ENCODE measurements at places on chromosomes 2 and 18. TPM values are rescaled to one million over a fixed set of nuclear protein-coding genes. Genes with fewer than 3 reads are reported as not detected.

DNA sequence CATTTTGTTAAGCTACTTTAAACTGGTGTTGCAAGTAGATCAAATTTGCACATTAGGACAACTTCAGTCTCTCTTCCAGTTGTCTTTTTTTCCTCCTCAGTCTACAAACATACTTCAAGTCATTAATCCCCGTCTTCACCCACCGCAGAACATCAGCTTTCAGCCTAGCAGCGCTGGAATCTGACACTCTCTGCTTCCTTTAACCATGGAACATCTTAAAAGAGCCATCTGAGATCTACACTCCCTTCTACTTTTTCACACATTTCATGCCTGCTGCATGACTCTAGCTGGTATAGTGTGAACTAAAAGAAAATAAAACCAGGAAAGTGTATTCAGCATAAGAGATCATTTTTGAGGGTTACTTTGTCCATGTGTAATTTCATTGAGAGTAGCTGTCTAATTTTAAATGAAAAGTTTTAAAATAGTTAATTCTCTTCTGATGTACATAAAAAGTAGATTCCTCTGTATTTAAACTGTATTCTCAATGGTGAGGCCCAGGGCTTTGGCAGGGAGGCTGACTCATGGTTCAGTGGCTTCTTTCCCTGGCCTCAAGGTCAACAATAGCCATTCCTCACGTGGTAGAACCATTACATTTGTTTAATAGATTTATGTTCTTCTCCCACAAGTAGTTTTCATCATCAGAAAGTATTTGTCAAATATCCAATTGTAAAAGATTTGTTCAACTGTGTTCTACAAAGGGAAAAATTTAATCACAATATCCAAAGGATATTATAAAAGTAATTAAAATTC is 16.5 kb downstream of the SGPP2 start:
- H3K27ac ChIP-seq, result no peak overlapping the region
- peaks cover 2% of the 10 kb centered on the region for H3K4me1 ChIP-seq
- H3K27me3 ChIP-seq, result no peaks in the 10 kb centered on the region
- DNase-seq, result no peak
- no peaks in the 10 kb centered on the region for H3K36me3 ChIP-seq

DNA sequence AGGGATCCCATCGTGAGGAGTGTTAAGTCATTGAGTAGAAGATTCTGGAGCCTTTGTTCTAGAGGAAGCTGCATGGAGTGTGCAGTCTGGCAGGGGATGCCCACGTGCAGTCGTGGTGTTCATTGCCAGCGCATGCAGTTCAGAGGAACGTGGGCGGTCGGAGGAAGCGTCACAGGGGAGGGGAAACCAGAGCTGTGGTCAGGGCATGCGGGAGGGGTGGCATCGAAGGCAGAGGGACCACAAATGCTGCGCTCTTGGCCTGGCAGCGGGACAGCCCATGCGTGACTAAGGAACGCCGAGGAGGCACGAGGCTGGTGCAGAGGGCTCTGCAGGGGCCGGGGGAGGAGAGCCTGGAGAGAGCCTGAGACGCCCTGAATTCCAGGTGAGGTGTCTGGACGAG is 141.1 kb downstream of the KLHL29 start:
- H3K27me3 ChIP-seq, result no peaks in the 10 kb centered on the region
- H3K27ac ChIP-seq, result no peak overlapping the region
- DNase-seq, result no peak
- H3K4me1 ChIP-seq, result peaks cover 17% of the 10 kb centered on the region

- H3K36me3 ChIP-seq, result no peaks in the 10 kb centered on the region
- no peaks in the 10 kb centered on the region for H3K4me1 ChIP-seq
- H3K27me3 ChIP-seq, result no peaks in the 10 kb centered on the region
- H3K27ac ChIP-seq, result no peak overlapping the region
- DNase-seq, result no peak
These were observed 94.6 kb downstream of the PHLPP1 start for GRCh38 chr18:62809900-62810299.

DNA sequence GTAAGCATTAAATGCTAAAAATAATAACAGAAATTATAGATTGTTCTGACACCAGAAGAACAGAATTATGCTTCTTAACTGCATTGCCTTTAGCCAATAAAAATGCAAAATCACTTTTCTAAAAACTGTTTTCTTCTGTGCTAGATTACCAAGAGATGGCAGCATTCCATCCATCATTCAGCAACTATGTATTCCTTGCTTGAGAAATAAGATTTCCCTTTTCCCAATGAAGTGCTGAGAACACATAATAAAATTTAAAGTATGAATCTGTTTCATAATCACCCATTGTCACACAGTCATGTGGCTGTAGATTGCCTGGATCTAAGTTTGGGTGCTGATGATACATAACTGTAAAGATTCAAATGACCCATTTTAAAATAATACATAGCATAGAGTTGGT is 504.2 kb downstream of the TDRD15 start:
- no peak overlapping the region for H3K4me3 ChIP-seq
- peaks cover 1% of the 10 kb centered on the region for H3K4me1 ChIP-seq
- no peaks in the 10 kb centered on the region for H3K36me3 ChIP-seq

DNA sequence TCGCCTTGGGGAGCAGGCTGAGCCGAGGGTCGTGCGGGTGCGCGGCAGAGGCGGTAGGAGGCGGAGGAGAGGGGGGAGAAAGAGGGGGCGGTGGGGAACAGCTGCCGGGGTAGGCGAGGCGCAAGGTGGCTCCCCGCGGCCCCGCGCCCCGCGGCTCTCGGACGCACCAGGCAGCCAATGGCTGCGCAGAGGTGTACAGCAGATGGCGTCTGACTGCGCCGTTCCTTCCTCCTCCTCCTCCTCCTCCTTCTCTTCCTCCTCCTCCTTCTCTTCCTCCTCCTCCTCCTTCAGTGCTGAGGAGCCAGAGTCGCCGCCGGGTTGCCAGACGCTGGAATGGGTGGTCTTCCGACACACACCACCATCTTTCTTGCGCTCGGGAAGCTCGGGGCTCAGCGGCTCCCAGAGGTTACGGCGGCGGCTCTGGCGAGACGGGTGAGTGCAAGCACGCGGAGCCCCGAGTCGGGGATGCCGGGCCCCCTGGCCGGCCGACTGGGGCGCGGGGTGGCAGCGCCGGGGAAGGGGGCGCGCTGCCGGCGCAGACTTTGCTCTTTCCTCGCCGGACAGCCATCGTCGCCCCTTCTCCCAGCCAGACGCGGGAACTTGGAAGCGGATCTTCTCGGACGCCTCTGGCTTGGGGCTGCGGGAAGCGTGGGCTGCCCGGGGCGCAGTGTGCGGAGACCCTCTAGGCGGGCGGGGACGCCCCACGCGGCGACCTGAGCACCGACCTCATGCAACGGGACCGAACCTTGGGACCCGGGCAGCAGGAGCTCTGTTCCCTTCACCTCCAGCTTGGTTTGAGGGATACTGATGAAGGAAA is at the start of gene THSD7B:
Gene THSD7B (plus strand): TSS at position 290 of the 817 bp plus-strand sequence. CDS start 116,634 bp downstream, outside the sequence.
- no peak within 1 kb of the TSS for H3K27ac ChIP-seq
- no peak for DNase-seq
- H3K4me1 ChIP-seq, result peaks cover 2% of the 10 kb centered on the region
- peak within 1 kb of the TSS; percentile 5 for H3K4me3 ChIP-seq
- no peaks in the 10 kb centered on the region for H3K36me3 ChIP-seq
- H3K27me3 ChIP-seq, result no peaks in the 10 kb centered on the region

GRCh38 chr2:81206216-81206615 is 901.7 kb upstream of the LRRTM1 start:
- H3K36me3 ChIP-seq, result no peaks in the 10 kb centered on the region
- DNase-seq, result no peak
- no peaks in the 10 kb centered on the region for H3K4me1 ChIP-seq
- H3K27ac ChIP-seq, result no peak overlapping the region

- H3K4me3 ChIP-seq, result no peak overlapping the region
- DNase-seq, result no peak
- no peaks in the 10 kb centered on the region for H3K27me3 ChIP-seq
- no peaks in the 10 kb centered on the region for H3K36me3 ChIP-seq
- H3K4me1 ChIP-seq, result no peaks in the 10 kb centered on the region
These were observed 162.9 kb upstream of the APCDD1 start for GRCh38 chr18:10291568-10291981.

- H3K27me3 ChIP-seq, result no peaks in the 10 kb centered on the region
- no peaks in the 10 kb centered on the region for H3K36me3 ChIP-seq
- no peak for DNase-seq
- no peak overlapping the region for H3K4me3 ChIP-seq
- no peak overlapping the region for H3K27ac ChIP-seq
- peaks cover 1% of the 10 kb centered on the region for H3K4me1 ChIP-seq
These were observed 392.5 kb downstream of the FIGN start for GRCh38 chr2:163343316-163343715.

GRCh38 chr2:31475692-31476091 is 61.1 kb upstream of the XDH start:
- H3K27ac ChIP-seq, result no peak overlapping the region
- H3K36me3 ChIP-seq, result no peaks in the 10 kb centered on the region
- H3K4me3 ChIP-seq, result no peak overlapping the region
- no peak for DNase-seq
- H3K27me3 ChIP-seq, result no peaks in the 10 kb centered on the region

DNA sequence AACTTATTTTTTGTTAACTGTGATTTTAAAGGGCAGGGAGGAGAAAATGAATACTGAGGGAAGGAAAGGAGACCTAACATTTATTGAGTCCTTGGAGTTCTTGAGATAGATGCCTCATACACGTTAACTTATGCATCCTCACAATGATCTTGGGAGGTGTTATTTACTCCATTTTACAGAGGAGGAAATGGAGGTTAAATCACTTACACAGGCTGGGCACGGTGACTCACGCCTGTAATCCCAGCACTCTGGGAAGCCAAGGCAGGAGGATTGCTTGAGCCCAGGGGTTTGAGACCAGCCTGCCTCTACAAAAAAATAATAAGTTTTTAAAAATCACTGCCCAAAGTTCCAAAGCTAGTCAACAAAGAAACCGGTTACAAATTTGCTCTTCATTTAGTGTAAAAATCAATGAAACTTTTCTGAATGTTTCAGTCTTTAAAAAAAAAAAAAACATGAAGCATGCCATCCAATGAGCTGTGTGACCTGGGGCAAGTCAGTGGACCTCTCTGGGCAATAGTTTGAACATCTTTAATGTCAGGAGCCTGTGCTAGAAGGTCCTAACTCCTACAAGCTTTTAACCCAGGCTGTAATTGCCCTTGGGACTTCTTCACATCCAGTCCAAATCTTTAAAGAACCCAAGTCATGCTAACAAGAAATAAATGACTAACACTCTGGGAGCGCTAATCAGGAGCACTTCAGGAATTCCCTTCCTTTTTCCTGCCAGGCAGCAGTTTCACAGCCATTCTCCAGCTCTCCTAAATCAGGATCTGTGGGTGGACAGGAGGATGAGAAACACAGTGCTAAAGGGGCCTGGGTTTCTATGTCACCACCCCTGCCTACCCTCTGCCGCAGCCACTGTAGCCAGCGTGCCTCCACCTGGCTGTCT is 176.4 kb downstream of the TMEM247 start:
- no peaks in the 10 kb centered on the region for H3K27me3 ChIP-seq
- no peaks in the 10 kb centered on the region for H3K36me3 ChIP-seq
- no peak overlapping the region for H3K4me3 ChIP-seq
- H3K4me1 ChIP-seq, result peaks cover 10% of the 10 kb centered on the region
- no peak overlapping the region for H3K27ac ChIP-seq

- H3K27ac ChIP-seq, result no peak overlapping the region
- no peaks in the 10 kb centered on the region for H3K36me3 ChIP-seq
- no peak for DNase-seq
- no peaks in the 10 kb centered on the region for H3K4me1 ChIP-seq
These were observed 14.3 kb upstream of the RAPH1 start for GRCh38 chr2:203549406-203549805.

DNA sequence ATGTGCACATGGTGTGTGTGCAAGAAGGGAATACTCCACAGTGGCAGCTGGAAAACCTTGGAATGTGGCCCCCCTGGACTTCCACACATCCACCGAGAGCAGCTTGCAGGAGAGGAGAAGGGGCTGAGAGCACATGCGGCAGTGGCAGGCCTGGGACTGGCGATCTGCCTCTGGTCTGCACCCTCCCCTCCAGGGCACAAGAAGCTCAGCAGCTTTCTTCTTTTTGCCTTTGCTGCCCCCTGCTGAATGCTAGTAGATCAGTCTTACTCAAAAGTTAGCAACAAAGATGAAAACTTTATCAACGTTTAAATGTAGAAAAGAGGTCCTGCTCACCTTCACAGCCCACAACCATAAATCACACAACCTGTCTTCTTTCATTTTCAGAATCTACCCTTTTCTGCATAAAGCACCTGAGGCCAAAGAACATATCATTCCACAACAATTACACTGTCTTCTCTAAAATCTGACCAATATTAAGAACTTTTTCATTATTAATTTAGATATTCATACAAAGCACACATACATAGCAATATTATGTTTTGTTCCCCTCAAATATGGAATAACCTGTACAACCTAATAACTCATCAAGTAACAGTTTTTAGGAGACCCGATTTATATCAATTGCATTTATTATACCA is 34.6 kb downstream of the TGFBRAP1 start:
- peak; percentile 56 for DNase-seq
- H3K4me3 ChIP-seq, result no peak overlapping the region
- no peaks in the 10 kb centered on the region for H3K27me3 ChIP-seq
- no peaks in the 10 kb centered on the region for H3K4me1 ChIP-seq
- no peaks in the 10 kb centered on the region for H3K36me3 ChIP-seq

DNA sequence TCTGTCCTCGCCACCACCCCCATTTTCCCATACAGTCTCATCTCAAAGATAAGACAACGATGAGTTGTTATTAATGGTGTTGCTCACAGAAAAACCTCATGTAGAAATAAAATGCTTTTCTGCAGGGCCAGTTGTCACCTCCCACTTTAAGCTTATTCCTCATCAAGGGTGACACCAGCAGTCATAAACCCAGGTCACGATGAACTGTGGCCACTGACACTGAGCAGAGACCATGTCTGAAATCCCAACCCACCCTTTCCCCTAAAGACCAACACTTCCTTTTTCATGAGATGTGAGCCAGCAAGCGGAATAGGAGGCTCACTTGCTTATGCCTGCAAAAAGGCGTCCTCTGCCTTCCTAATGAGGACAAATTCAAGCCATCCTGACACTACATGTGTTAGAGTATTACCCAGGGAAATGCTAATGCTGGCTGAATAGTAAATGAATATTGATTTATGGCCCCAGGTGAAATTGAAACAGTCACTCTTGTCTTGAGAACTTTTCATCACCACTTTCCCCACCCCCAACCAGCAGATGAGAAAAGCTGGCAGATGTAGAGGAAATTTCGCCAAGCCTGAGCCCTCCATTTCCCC is 228.4 kb downstream of the MGAT5 start:
- H3K36me3 ChIP-seq, result no peaks in the 10 kb centered on the region
- H3K27me3 ChIP-seq, result no peaks in the 10 kb centered on the region
- no peak for DNase-seq

GRCh38 chr2:157922815-157923214 is 46.7 kb upstream of the ACVR1 start:
- no peak for DNase-seq
- H3K4me1 ChIP-seq, result no peaks in the 10 kb centered on the region
- no peaks in the 10 kb centered on the region for H3K36me3 ChIP-seq
- H3K27ac ChIP-seq, result no peak overlapping the region

- no peak overlapping the region for H3K27ac ChIP-seq
- no peaks in the 10 kb centered on the region for H3K4me1 ChIP-seq
- H3K36me3 ChIP-seq, result no peaks in the 10 kb centered on the region
- no peak overlapping the region for H3K4me3 ChIP-seq
- no peaks in the 10 kb centered on the region for H3K27me3 ChIP-seq
These were observed 232.7 kb downstream of the CLIP4 start for GRCh38 chr2:29347774-29348461.

TUBA3D gene
- 74.1 TPM for total RNA-seq

FAM124B gene
- total RNA-seq, result 1.3 TPM

NOP58 gene
- 58.4 TPM for total RNA-seq

RIT2 gene
- not detected for total RNA-seq

MC4R gene
- total RNA-seq, result not detected

SLC19A3 gene
- 1.3 TPM for total RNA-seq

CCDC148 gene
- total RNA-seq, result 2.4 TPM

DLGAP1 gene
- 9.8 TPM for total RNA-seq

OTX1 gene
- 0.20 TPM for total RNA-seq

SF3B1 gene
- 235 TPM for total RNA-seq

CD8B2 gene
- not detected for total RNA-seq

Measured in ovary (tissue), 10 donors.